ENCODE measurements at places on chromosomes 7 and 10. TPM values are rescaled to one million over a fixed set of nuclear protein-coding genes. Genes with fewer than 3 reads are reported as not detected.

ACSL5 gene
- 53.7 TPM for total RNA-seq

DNA sequence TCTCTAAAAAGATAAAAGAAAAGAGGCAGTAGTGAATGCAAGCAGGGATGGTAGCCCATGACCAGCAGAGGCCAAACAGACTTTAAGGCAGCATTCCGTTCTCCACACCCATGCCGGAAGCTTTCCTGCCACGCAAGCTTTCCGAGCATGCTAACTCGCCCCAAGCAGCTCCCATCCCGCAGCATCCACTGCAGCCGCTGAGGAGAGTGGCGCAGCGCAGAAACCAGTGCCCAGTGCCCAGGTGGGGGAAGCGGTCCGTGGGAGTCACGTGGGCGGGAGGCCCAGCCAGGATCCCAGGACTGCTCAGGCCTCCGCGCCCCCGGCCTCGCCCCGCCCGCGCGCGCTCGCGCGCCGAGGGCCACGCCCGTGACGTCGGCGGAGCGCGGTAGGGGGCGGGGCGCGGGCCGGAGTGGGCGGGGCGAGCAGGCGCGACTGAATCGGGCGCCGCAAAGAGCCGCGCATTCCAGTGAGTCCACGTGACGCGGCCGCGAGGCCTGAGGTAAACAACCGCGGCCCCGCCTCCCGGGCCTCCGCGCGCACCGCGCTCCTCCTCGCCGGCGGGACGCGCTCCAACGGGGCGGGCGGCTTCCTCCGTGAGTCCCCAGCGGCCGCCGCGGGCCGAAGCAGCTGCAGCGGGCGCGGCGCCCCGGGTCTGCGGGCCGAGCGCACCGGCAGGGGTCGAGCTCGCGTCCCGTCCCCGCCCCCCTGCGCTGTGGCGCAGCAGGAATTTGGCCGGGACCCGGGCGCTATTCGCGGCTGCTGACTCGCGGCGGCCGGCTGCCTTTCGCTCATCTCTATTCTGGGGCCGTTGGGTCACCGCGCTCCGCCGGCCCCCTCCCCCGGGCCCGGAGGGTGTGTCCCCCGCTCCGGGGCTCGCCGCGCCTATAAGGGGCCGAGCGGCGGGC lies at the start of gene OTUD1:
Gene OTUD1 (plus strand): TSS at position 529 of the 905 bp plus-strand sequence. CDS start 383 bp downstream, outside the sequence.
- peaks cover 34% of the 10 kb centered on the region for H3K4me1 ChIP-seq
- peak within 1 kb of the TSS; percentile 82 for H3K4me3 ChIP-seq
- H3K36me3 ChIP-seq, result no peaks in the 10 kb centered on the region
- H3K27me3 ChIP-seq, result no peaks in the 10 kb centered on the region
- DNase-seq, result peak; percentile 90

SLC16A9 gene
- 0.27 TPM for total RNA-seq

DNA sequence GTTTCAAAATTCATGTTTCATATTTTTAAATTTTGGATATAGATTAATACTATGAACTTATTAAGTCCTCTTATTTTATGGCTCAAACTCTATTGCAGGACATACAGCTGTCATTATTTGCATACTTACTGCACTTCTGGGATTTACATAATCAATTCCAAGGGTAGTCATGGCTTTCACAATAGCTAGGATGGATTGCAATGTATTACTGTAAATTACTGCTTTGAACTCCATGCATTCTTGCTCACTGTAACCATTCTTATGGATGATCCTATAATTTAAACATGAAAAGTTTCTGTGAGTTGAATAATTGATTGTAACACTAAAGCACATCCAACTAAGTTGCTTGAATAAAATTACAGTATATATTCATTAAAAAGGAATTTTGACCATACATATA lies 23.5 kb downstream of the GNAT3 start:
- no peak overlapping the region for H3K27ac ChIP-seq
- H3K27me3 ChIP-seq, result no peaks in the 10 kb centered on the region
- no peaks in the 10 kb centered on the region for H3K4me1 ChIP-seq
- DNase-seq, result no peak
- no peaks in the 10 kb centered on the region for H3K36me3 ChIP-seq

CYP2C9 gene
- not detected for total RNA-seq

TDRD1 gene
- total RNA-seq, result 0.13 TPM

DNA sequence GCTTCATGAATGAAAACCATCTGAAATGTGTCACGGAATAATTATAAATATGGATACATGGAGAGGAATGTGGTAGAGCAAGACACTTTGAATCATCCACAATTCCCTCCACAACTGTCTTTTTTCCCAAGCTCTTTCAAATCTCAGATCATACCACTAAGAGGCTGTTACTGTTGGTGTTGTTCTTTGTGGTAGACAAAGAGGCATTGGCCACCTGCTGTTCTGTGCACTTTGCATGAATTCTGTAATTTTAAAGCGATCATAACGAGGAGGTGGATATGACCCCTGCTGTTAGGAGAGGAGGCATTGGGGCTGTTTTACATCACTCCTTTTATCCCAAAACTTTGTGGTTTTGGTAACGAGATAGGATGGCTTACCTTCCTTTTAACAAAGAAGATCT lies 141.2 kb upstream of the KLF6 start:
- peak overlapping the region; percentile 26 for H3K27ac ChIP-seq
- no peaks in the 10 kb centered on the region for H3K36me3 ChIP-seq
- no peak for DNase-seq
- H3K4me3 ChIP-seq, result no peak overlapping the region
- no peaks in the 10 kb centered on the region for H3K27me3 ChIP-seq
- no peaks in the 10 kb centered on the region for H3K4me1 ChIP-seq

- no peaks in the 10 kb centered on the region for H3K27me3 ChIP-seq
- no peak overlapping the region for H3K27ac ChIP-seq
- H3K36me3 ChIP-seq, result no peaks in the 10 kb centered on the region
- H3K4me3 ChIP-seq, result no peak overlapping the region
- H3K4me1 ChIP-seq, result no peaks in the 10 kb centered on the region
Measured at GRCh38 chr10:132963430-132963960, 21.1 kb upstream of the CFAP46 start.
